AG04450 (cell line): ENCODE measurements at places on chromosomes 1 and 21.
A peak's percentile ranks its signal among the peaks of the same experiment; 100 is the strongest.

- no peak for DNase-seq
Observed at GRCh38 chr1:172902861-172903381, 147.8 kb downstream of the TNFSF18 start.

- no peak for DNase-seq
Observed at GRCh38 chr1:53459321-53460175, at the start of gene DMRTB1. DMRTB1 (plus strand) TSS chr1:53459399; CDS start chr1:53459454, 55 bp downstream.

GRCh38 chr1:5415606-5416005, 576.6 kb downstream of the NPHP4 start:
- no peak for DNase-seq

DNA sequence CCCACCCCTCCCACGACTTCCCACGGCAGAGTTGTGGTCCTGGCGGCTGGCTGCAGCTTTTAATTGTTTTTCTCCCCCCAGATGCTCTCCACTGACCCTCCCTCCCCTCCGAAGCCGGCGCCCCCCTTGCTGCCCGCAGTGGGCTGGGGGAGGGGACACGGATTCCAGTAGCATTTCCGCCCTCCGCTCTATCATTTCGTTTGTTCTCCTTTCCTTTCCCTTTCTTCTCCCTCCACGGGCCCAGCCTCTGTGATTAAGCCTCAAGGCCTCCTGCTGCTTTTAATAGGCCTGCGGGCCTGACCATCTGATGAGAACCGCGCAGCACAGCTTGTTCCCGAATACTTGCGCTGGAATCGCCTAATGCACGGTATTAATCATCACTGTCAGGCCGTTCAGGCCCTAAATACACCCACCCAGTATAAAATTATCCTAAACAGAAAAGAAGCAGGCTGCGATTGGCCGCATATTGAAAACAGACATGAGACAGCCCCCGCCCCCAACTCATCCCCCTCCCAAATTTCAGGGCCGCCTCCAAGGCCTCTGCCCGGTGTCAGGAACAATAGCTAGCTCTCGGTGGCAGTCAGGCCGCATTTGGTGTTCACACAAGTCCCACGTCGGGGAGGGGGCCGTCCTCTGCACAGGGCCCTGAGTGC, 102.0 kb upstream of the ARHGEF16 start:
- DNase-seq = no peak

DNA sequence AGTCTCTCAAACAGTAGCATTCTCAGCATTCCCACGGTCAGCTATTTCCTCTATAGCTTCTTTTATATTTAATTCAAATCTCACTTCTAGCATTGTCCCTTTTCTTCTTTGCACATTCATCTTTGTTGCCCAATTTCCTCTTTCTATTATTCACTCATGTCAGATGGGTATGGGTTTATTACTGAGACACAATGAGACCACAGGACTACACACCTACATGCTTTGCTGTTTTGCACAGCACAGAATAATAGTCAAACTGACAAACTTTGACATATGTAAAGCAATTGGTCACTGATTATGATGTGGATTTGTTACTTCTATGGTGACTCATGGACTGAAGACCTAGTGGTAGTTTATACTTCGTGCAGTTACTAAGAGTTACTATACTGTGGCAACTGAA, 5.8 kb upstream of the CD1C start:
- no peak for DNase-seq

- DNase-seq = no peak
Observed at GRCh38 chr1:181909010-181909409, 152.5 kb downstream of the ZNF648 start.

DNA sequence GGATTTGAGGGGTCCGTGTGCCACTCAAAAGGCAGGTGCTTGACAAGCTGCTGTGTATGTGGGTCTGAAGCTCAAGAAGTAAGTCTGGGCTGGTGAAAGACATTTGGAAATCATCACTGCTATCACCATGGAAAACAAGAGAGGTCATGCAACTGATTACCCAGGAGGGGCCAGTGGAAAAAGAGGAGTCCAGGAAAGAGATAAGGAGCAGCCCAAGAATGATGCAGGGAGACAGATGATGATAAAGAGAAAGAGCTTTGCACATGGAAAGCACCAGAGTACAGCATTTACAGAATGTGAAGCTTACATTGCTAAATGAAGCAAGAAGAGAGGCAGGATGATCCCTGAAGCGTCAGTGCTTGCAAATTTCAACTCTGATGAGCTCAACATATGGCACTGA, 203.2 kb downstream of the SETD4 start:
- DNase-seq = no peak

DNA sequence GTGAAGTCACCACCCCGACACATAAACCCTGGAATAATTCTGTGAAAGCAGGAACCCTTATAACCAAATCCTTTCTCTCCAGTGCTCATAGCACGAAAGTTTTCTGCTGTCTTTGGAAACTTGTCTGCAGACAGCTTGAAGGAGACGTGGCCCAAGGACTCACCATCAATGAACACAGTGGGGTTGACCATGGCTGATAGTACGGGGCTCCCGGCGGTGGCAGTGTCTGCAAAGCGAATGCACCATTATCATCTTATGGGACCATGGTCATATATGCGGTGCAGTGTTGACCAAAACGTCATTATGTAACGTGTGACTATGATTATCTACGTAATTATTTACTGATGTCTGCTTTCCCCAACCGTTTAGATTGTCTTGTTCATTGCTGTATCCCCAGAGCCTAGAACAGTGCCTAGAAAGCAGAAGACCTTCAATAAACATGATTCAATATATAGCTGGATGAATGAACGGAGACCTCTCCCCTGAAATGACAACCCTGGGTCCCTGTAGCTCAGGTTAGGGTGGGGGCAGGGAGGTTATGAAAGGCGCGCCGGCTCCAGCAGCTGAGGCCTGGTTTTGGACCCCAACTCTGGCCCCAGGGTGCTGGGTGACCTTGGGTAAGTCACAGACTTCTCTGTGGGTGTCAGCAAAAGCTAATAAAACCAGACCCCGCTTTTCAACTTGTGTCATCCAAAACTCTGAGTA, 128.4 kb upstream of the ZBTB40 start:
- DNase-seq = no peak

- DNase-seq = peak; percentile 30
Observed at GRCh38 chr1:200075938-200076546, 48.5 kb downstream of the NR5A2 start.

- DNase-seq = peak; percentile 94
Observed at GRCh38 chr21:46060596-46061061, 37.3 kb upstream of the COL6A2 start.
